Activated T-cell treated with anti-CD3 and anti-CD28 coated beads for 24 hours (primary cell): ENCODE measurements at places on chromosomes 3 and 15.

- no peak for DNase-seq
Measured at GRCh38 chr15:101676921-101677329, 24.7 kb upstream of the TM2D3 start.

DNA sequence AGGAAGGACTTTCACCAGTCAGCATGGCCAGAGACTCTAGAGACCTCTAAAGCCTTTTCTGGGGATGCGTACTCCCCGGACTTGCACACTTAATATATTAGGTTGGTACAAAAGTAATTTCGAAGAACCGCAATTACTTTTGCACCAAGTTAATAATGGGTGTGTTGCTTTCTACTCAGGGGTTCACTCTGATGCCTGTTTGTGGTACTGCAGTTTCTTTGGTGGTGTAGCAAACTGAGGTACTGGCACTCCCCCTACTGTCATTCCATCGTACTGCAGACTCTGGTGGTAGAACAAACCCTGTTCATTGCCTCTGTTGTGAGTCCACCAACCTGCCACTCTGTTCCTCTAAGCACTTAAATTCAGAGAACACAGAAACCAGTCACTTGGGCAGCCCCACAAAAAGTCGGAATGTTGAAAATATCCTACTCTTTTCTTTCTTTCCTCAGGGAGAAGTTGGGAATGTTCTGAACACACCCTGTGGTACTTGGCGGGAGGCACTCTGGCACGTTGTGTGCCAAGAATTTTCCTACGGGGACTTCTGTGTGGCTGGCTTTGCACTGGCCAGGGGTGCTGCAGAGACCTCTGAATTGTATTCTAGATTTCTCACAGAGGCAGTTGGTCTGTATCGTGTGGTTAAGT, 46.3 kb downstream of the GABRG3 start:
- peak; percentile 8 for DNase-seq

- DNase-seq = no peak
Measured at GRCh38 chr15:63185206-63185605, 4.2 kb upstream of the RAB8B start.

GRCh38 chr3:46901061-46901460, 23.5 kb downstream of the PTH1R start:
- no peak for DNase-seq

- no peak for DNase-seq
Measured at GRCh38 chr3:8888301-8888915, 74.9 kb downstream of the RAD18 start.

DNA sequence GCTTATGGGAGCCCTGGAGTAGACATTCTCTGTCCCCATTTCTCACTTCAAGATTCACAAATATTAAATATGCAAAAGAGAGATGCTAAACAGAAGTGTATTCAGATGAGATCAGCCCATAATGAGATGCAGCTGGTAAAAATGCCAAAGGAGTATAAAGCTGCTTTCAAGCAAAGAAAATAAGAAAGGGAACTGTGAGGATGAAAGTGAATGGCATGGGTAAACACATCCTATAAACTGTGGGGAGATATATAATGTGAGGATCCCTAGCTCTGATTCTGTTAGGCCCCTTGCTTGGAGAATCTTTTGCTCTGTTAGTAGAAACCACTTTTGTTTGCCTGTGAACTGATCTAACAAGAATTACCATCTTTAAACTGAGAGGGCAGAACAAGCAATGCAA, 396.6 kb downstream of the SOX2 start:
- DNase-seq = no peak

GRCh38 chr15:39645138-39645975, 64.5 kb downstream of the THBS1 start:
- DNase-seq = no peak

DNA sequence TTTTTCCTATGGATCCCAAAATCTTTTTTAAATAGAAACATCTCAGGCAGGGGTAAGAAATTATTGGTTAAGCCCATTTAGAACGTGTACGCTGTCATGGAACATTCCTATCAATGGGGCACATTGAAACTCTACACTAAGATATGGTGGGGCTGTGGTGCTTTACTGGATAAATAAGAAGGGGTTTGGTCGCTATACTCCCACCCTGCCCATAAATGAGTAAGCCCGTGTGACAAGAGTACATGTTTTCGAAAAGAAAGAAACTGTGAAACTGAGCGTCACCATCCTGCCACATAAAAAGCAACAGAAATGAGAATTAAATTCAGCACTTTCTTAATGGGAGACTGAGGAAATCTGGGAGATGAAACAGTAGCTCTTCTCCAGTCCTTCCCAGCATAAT, 929.7 kb upstream of the CFAP20DC start:
- DNase-seq = peak; percentile 24

- DNase-seq = no peak
Measured at GRCh38 chr3:138369151-138369900, 20.9 kb downstream of the MRAS start.

GRCh38 chr3:78976200-78976599, 791.6 kb downstream of the ROBO1 start:
- DNase-seq = no peak

DNA sequence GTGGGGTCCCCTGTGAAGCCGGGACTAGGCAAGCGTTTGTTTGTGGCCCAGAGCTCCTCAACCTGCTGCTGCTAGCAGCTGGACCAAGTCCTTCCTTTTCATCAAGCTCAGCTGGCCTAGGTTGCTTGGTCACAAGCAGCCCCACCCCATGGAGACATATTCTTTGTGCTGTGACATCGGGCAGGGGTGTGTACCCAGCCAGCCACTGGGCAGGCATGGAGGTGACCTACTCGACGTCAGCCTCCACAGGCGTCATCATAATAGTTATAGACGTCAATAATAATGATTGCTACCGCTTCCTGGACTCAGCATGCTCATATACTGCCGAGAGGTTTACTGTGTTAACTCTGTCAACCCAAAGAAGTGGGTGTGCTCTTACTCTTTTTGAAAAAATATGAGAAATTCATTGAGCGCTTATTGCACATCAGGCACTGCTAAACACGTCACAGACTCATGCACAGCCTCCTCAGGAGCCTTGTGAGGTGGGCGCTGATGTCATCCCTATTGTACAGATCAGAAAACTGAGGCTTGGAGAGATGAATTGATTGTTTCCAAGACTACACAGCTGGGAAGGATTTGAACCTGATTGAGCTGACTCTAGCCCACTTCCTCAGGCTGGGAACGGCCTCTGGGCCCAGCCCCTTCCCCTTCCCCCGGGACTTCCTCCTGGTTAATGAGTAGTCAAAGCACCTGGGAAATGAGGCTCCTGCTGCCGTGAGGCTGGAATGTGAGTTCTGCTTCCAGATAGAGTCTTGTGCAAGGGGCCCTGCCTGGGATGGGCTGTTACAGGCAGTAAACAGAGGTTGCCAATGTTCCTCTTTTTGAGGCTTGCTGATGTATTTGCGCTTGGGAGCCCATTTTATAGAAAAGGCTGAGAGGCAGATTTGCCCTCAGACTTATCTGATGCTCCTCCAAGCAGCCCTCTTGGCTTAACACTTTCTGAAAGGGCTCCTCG, 16.2 kb downstream of the SLC6A6 start:
- no peak for DNase-seq

DNA sequence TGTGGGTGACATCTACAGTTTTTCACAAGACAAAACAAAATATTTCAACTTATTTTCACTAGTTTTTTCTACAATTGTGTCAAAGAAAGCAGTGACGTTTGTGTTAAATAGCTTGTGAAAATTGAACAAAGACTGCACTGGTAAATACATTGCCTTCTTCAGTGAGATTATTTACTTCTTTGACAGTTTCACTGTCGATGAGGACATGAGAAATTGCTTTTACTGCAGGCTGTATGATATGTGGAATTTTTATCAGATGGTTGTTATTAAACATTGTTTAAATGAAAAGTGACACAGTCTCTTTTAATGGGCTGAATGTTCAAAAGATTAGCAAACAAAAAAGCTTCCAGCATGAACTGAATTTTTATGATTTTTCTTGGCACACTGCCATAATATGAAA, 773.9 kb upstream of the CADM2 start:
- DNase-seq = no peak

DNA sequence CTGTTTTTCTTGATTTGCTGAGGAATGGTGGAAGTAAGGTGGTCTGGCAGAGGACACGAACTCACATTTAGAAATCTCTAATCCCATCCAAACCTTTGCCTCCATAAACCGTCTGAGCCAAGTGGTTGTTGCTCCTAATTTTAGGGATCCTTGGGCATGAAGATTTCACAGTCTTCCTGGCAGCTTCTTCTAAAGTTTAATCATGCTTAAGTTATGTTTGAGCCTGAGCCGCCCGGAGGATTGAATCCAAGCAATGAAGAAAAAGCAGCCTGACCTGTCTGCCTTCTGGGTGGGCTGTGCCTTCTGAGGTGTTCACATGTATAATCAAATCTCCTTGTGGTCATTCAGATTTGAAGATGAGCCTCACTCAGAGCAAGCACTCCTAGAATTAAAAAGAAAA, 249.0 kb downstream of the CD47 start:
- no peak for DNase-seq

DNA sequence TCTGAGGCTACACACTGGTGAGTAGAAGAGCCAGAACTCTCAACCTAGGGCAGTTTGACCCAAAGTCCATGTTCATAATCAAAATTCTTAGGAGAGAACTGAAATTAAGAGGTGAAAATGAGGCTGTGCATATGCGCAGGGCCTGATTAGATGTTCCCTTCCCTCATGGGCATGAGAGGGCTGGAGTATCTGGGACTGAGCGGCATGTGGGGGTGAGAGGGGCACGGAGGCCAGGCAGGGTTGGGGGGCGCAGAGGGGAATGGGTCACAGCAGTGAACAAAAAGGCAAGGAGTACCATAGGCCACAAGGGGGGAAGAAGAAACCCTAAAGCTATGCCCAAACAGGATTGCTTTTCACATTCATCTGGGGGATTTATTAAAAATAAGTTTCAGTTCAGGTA, 31.3 kb downstream of the ADAMTS9 start:
- DNase-seq = no peak

DNA sequence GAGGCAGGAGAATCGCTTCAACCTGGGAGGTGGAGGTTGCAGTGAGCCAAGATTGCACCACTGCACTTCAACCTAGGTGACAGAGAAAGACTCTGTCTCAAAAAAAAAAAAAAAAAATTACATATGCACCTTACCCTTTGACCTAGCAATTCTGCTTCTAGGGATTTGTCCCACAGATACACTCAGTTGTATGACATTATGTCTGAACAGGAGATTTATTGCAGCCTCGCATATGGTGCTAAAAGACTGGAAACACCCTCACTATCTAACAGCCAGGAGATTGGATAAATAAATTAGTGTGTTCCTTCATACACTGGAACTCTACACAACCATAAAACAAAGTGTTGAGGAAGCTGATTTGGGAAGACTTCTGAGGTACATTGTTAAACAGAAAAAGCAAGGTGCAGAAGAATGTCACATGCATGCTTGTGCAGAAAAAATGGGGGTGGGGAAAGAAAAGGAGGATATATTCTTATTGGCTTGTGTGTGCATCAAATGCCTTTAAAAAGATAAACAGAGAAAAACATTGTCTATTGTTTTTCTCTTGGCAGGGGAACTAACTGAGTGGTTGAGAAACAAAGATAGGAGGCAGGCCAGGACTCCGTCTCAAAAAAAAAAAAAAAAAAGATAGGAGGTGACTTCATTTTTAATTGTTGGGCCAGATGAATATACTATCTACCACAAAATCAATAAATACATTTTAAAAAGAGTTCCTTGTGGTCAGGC, 30.9 kb downstream of the PPCDC start:
- DNase-seq = no peak

DNA sequence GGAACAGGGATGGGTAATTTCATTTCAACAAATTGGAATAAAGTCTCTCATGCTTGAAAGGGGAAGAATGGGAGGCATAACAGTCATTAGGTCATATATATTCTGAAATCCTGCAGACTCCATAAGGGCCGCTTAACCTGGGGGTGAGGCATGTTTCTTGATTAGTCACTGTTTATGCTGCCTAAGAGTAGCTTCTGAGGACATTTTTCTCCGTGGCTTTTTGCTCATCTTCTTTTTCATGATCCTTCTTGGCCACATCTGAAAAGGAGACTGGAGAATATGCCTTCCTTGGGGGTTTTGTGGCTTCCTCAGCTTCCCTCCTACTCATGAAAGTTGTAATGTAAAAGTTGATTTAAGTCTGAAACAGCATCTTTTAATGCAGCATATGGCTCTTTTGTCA, 20.0 kb upstream of the CFAP20DC start:
- no peak for DNase-seq

DNA sequence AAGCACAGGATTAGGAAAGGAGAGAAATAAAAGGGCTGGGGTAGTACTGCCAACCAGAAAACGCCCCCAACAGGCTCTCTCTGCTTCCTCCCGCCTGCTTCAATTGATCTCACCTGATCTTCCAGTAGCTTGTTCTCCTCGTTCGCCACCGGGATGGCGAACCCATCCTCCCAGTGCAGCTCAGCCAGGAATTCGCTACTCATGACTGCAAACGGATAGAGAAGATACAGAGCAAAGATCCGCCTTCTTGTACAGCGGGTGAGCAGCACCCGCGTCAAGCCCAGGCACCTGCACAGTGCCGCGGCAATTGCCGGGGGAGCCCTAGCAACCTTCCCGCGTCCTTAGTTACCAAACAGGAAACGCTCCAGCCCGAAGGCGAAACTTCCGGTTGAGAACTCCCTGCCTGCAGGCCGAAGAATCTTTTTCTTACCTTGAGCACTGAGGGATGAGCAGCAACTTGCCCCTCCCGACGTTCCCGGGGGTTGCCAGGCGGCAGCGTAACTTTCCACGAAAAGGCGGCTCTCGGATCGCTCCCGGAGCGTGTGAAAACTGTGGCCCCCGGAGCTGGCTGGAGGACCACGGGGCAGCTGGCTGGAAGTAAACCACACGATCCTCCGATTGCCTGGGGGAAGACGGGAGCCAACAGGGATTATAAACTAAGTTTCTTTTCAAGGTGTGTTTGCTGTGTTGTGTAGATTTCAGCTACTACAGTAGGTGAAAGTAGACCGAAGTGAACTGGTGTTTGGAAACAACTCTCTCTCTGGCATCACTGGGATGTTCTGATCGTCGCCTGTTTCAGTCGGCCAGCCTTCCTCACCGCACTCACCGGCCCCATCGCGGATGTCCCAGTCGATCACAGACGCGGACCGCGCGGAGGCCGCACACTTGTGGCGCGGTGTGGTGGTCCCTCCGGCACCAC, at the start of gene CCDC39:
CCDC39 (minus strand) TSS at position 312 of the 919 bp plus-strand sequence; CDS start at position 203, 109 bp downstream.
- peak; percentile 75 for DNase-seq

DNA sequence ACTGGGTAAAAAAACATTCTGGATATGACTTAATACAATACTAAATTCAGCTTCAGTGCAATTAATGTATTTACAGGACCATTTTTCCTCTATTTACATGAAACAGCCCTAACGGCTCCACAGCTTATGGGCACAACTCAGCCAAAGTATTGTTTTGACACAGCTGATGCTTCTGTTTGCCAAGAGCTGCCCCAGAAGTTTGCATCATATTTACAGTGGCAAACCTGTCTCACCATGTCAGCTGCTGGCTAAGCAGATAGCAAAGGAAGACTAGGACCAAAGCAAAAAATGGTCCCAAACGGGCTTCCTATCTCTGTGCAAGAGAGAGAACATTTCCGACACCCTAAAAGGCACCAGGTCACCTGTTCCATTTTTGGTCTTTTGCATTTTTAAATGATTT, 94.5 kb downstream of the ADAMTS9 start:
- no peak for DNase-seq

DNA sequence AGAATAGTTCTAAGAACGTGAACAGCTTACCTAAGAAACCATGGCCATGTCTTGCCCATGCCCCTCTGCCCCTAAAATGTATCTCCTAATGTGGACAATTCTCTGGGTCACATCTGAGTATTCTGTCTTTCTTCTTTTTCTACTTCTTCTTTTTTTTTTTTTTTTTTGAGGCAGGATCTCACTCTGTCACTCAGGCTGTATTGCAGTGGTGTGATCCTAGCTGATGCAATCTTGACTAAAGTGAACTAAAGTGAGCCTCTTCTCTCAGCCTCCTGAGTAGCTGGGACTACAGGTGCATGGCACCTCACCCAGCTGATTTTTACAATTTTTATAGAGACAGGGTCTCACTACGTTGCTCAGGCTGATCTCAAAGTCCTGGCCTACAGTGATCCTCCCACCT, 204.8 kb upstream of the ZPLD1 start:
- no peak for DNase-seq
